ENCODE measurements at places on chromosomes 12 and 14.

DNA sequence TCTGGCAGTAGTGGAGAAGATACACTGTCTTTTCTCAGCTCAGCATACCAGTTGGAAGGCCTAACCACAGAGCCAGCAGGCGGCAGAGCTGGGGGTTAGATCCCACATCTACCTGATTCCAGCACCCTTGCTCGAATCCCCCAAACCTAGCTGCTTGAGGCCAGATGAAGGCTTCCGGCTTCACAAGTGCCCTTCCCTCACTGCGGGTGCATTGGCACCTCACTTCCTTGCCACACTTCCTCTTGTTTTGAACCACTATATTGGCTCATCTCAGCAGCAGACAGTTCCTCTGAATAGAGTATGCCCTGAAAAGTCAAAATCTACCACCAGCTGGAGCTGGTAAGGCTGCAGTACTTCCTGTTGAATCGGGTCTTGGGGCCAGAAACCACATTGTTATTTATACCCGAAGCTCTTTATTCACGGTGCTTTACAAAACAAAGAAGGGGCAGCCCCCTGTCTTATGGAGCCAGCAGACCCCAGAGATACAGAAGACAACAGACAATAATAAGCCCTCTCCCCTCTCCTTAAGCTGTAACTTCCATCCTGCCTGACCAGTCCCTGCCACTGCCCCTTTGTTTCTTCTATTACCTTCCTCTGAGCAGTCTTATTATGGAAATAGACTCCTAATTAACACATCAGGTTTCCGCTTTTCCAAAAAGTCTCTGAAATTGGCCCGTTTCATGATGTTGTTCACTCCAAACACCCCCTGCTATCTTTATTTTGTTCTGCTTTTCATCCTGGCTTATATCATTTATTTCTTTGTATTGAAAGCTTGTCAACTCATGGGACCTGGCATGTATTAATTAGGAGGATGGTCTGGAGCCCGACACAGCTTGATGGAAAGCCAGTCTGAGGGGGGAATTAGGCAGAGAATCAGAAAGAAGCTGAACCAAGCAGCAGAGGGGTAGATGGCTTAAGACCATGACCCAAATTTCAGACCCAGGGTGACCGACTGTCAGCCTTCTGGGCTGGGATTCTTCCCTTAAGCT lies 233.5 kb downstream of the EFCAB11 start:
- peak; percentile 43 for DNase-seq

DNA sequence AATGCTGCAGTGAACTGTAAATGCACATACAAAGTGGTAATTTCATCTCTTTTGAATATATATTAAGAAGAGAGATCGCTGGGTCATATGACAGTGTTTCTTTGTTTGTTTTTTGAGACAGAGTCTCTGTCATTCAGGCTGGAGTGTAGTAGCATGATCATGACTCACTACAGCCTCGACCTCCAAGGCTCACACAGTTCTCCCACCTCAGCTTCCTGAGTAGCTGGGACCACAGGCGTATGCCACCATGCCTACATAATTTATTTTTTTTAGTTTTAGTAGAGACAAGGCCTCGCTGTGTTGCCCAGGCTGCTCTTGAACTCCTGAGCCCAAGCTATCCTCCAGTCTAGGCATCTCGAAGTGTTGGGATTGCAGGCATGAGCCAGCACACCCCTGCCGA lies 62.4 kb upstream of the ACSS3 start:
- no peak for DNase-seq

DNA sequence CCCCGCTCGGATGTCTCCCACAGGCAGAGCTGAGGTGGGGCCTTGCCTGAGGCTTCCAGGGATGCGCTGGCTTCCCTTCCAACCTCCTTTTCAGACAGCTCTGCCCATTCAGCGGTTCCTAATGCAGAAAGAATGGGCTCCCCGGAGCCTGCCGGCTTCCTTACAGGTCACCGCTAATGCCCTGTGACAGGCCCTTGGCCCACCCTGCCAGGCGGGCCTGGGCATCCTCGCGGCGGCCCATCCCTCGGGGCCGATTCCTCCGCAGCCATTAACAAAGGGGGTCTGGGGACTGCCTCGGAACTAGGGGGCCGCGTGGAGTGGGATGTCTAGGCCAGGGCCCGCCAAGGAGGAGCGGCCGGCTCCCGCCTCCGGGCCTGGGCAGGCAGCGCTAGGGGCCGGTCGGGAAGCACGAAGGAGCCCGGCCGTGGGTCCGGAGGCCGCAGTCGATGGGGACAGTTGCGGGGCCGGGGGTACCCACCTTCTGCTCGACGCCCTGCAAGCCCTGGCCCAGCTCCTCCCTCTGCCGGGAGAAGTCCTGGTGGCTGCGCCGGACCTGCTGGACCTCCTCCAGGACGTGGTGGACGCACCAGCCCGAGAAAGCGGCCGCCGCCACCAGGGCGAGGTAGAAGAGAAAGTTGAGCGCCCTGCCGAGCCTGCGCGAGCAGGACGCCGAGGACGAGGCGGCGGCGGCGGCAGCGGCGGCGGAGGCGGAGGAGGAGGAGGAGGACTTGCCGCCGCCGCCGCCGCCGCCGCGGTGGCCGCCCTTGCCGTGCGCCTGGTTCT lies 738 bp downstream of the CKAP4 start:
- DNase-seq = peak; percentile 27

GRCh38 chr12:8446642-8447547 lies 8.9 kb upstream of the CLEC6A start:
- DNase-seq = no peak

DNA sequence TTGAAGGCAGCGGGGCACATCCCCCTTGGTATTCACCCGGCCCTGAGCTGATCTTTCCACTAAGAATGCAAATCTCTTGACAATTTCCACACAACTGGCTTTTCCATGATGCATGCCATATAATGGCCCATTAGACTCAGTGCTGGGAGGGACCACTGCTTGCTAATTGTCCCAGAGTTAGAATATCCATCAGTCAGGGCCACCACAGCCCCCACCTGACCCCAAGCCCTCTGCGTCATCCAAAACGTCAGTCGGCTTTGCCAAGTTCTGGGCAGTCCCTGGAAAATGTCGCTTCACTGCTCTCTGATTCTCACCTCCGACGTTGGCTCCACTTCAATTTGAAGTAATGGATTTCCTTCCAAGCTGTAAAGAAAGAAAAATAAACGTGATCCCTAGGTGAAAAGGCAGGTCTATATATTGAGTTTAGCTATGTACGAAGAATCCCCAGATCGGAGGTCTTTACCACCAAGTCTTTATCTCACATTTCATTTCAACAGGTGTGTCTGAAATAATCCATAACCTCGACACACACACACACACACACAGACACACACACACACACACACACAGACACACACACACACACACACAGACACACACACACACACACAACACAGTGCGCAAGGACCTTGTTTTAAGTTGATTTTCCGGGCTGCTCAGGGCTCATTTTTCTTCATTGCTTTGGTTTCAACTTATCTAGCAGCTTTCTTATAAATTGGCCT lies 165.5 kb upstream of the NOS1 start:
- DNase-seq = no peak

- DNase-seq = no peak
These were observed 112.7 kb downstream of the DICER1 start for GRCh38 chr14:95044463-95045105.

DNA sequence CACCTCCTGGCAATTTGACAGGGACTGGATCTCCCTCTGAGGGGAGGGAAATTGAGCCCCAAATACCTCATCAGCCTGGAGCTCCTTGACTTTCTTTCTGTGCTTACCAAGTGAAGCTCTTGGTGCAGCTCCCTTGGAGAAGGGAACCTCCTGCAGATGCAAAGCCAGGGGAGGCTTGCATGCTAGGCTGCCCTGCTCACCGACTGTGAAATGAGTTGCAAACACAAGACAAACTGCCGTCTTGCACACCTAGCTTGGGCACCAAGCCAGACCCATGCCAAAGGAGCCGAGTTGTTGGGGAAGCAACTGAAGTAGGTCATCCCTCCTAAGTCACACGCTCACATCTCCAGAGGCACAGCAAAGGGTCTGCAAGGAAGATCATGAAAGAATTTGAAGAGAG lies 95.2 kb downstream of the GTF2A1 start:
- DNase-seq = no peak

DNA sequence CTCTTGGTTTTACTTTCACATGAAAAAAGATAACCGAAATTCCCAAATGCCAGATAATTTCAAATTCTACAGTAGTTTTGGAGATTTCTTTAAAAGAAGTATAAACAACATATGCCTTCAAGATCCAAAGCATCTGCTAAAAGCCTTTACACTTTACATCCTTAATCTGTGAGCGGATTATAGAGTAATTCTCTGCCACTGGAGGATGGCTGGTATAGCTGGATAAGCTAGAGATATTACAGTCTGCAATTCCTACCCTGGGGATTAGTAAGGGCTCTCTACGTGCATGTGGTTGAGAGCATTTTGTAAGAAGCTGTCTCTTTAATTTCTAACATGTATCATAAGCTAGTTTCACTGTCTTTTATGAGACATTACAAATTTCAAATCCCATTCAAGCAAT lies 240.3 kb upstream of the HMGA2 start:
- DNase-seq = no peak

- no peak for DNase-seq
These were observed 223.7 kb downstream of the KCNC2 start for GRCh38 chr12:74985986-74986319.

GRCh38 chr12:12439636-12440035 lies 82.8 kb downstream of the BORCS5 start:
- no peak for DNase-seq

GRCh38 chr14:49199159-49199558 lies 387.0 kb downstream of the RPS29 start:
- DNase-seq = no peak

GRCh38 chr12:47271800-47272239 lies 192.1 kb upstream of the AMIGO2 start:
- DNase-seq = no peak

DNA sequence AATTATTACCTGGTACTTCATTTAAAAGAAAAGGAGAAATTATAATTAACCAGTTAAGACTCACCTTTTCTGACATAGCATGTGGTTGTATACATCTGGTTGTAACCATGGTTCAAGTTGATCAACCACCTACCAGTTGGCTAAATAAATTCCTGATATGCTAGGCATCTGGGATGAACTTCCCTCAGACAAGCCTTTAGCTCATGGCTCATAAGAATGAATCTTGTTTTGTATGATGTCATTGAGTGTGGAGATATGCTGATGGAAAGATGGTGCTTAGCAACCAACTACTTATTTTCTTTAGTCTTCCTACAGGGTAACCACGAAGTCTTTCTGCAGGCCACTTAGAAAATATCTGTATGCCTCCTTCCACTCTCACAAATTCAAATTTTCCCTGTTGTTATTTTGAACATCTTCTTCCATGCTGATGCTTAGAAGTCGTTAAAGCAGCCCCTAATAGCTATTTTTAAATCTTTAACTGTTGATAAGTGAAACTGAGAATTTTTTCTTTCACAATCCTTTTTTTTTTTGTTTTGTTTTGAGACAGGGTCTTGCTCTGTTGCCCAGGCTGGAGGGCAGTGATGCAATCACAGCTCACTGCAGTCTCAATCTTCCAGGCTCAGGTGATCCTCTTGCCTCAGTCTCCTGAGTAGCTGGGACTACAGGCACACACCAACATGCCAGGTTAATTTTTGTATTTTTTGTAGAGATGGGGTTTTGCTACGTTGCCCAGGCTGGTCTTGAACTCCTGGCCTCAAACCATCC lies 51.9 kb upstream of the PTHLH start:
- no peak for DNase-seq

GRCh38 chr12:58176296-58176869 lies 235.0 kb downstream of the ATP23 start:
- no peak for DNase-seq

DNA sequence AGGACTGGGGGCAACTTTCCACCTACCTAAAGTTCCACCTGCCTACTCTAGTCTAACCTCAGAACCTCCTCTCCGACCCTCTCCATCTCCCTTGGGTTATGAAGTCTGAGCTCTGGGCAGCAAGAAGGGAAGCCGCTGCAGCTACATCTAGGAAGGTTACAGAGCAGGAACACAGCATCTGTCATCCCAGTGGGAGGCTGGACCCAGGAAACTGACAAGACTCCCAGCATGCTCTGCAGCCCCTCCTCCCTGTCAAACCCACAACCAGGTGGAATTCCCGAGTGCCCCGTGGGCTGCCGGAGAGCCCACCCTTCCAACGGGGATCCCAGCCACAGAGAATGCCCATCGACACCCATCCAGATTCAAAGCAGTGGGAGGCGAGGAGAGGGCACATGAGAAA lies 2.1 kb downstream of the TESC start:
- DNase-seq = no peak

DNA sequence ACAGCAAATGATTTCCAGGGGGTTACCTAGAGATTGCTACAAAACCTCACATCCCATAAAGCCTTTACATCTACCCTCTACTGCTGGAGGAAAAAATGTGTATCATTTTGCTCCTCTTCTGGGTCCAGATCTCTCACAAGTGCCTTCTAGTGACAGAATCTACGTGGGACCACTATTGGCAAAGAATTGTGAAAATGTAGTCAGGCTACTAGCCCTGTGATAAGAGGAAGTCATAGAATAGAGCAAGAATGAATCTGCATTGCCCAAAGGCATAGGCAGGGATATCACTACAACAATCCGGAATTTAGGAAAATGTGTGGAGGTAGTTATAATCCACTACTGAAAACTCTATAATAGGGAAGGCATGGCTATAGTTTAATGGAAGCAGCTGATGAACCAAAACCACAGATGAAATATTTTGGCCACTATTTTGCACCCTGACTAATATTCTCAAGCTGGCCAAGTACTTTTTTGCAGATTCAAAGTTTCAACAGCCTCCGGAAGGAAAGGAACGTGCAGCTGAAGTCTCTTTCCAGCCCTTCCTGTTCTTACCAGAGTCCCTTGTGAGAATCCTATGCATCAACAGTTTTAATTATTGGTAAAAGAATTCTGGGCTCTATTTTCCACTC lies 176.8 kb downstream of the PHLDA1 start:
- no peak for DNase-seq

All from stimulated activated CD8-positive, alpha-beta memory T cell treated with anti-CD3 and anti-CD28 coated beads, Interleukin-12 subunit alpha, Interleukin-12 subunit beta, amount 100 ng/mL, for 1 hour (primary cell).